OCI-LY7 (cell line): ENCODE measurements at places on chromosomes 11 and 22. TPM values are rescaled to one million over a fixed set of nuclear protein-coding genes. Genes with fewer than 3 reads are reported as not detected.
A peak's percentile ranks its signal among the peaks of the same experiment; 100 is the strongest.

Gene AGBL2
- total RNA-seq, result 5.5 and 8.4 TPM in 2 replicates

Gene CSNK2A3
- total RNA-seq, result 0.76 and 0.82 TPM in 2 replicates

- no peak for DNase-seq
These were observed 32.2 kb downstream of the SLC6A5 start for GRCh38 chr11:20631519-20632168.

Gene VPREB1
- total RNA-seq, result 1.7 and 2.3 TPM in 2 replicates

Gene PYGM
- 2.2 and 2.4 TPM in 2 replicates for total RNA-seq

Gene YWHAH
- 145 and 155 TPM in 2 replicates for total RNA-seq

DNA sequence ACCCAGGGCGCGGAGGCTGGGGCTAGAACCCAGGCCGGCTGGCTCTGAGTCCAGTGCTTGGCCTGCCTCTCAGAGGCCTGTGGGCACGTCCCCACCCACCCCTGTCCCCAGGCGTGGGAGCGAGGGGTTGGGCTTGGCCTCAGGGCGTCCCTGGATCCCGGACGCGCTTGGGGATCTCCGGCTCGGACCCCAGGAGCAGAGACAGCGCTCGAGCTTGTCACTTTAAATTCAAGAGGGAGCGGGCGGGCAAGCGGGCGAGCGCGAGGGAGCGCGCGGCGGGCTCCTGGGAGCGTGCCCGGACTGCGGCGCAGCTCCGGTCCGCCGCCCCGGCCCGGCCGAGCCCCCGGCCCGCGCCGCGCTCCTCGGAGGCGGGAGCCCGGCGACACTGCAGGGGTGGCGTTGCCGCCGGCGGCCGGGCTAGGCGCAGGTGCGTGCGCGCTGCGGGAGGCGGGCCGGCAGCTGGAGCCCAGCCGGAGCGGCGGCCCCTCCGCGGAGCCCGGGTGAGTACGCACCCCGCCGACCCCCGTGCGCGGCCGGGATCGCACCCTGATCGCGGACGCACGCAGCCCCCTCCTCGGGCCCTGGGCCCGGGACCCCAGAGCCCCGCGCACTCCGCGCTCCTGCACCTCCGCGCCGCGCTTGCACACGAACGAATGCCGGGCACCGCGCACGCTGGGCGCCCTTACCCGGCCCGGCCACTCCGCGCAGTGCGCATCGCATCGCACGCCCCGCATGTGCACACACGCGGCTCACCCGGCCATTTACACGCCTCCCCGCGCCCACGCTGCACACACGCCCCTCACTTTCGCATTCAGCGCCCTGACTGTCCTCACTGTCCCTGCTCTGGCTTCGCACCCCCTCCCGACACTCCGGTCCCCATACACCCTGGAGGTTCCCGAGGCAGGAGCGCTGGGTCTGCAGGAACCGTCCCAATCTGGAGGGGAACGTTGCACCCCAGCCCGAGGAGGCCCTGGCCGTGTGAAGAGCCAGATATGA lies at the start of gene SYT12:
TSS of gene SYT12 (plus strand) at position 174 of the 996 bp plus-strand sequence. CDS start 7,011 bp downstream, outside the sequence.
- DNase-seq, result no peak

- DNase-seq, result no peak
These were observed 16.6 kb upstream of the SCGB1D4 start for GRCh38 chr11:62315431-62315830.

Gene CCND1
- total RNA-seq, result not detected in 2 replicates

GRCh38 chr11:60910711-60911380 lies 3.1 kb upstream of the TMEM109 start:
- DNase-seq, result peak; percentile 32

GRCh38 chr11:6633422-6634408 lies 14.5 kb upstream of the TPP1 start:
- DNase-seq, result no peak
